ENCODE measurements at places on chromosomes 4 and X.

DNA sequence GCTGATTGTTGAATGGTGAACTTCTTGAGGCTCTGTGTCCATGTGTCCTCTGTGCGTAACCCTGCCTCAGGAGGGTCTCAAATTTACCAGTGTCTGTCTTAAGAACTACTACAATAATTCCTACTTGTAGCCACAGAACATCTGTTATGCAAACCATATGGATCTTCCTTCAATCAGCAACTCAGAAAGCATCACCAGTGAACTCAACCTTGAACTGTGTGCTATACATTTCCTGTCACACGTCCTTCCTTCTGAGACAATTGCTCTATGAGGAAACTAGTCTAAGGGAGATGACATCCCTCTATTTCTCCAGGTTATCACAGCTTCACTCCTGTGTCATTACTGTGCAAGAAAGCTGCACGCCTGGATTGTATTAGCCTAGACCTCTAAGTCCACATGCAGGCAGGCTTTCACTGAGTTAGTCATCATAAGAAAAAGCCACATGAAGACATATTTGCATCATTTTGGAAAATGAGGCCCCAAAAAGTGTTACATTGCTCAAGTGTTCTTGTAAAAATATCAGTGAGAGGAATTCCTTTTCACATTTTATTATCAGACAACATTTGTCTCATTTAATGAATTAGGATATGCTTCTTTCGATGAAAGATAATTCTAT lies 157.8 kb downstream of the AFF2 start:
- no peak for DNase-seq

DNA sequence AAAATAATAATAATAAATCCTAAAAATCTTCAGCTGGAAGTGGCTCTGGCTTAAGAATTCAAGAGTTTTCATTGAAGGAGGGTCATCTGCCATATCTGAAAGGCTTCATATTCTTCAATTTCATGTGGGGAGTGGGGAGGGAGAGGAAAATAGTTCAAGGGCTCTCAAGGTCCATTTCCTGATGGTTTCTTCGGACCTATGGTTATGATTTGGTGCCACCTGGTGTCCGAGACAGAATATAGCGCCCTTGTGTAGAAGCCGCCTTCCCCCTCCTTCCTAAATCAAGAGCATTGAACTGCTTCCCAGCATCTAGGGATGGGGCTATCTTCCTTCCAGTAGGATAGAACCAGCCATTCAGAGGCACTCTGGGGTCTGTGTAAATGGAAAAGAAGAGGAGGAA lies 34.3 kb downstream of the NLGN3 start:
- peak; percentile 59 for DNase-seq

GRCh38 chr4:54189140-54189539 lies 40.0 kb upstream of the PDGFRA start:
- DNase-seq, result no peak

DNA sequence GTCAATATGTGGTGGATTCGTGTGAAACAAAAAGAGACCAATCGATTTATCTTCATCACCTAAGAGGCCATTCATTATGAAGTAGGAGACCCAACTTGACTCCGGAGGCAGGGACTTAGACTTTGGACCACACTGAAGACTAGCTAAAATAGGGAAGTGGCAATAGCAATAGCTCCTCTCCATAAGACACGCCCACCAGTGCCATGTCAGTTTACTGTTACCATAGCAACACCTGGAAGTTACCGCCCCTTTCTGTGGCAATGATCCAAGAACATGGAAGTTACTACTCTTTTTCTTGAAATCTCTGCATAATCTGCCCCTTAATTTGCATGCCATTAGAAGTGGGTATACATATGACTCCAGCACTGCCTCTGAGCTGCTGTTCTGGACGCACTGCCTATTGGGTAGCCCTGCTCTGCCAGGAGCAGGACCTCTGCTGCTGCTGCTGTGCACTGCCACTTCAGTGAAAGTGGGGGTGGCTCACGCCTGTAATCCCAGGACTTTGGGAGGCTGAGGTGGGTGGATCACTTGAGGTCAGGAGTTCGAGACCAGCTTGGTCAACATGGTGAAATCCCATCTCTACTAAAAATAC lies 163.2 kb downstream of the PRKX start:
- DNase-seq, result peak; percentile 67

GRCh38 chr4:58849026-58849425 lies 1738.8 kb upstream of the IGFBP7 start:
- no peak for DNase-seq

DNA sequence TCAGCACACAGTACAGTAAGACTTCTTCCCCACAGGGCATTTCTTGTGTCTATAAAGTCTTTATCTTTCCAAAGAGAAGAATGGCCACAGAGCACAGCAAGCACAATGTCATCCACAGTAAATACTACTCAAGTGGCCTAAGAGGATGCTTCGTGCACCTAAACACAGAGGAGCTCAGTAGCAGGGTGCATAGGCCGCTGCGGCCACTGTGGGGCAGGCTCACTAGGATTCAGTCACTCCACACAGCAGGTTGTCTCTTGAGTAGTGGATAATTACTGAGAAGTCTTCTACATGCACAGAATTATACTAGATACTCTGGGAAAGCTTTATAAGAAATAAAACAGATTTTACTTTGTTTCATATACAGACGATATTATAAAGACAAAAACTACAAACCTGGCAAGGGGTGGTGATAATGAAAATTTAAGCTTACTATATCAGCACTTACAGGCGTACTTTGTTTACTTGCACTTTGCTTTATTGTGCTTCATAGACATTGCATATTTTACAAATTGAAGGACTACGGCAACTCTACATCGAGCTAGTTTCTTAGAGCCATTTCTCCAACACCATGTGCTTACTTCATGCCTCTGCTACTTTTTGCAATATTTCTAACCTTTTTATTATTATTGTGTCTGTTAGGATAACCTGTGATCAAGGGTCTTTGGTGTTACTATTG lies 78.5 kb downstream of the PRDM5 start:
- no peak for DNase-seq

- no peak for DNase-seq
Measured at GRCh38 chr4:70496231-70496630, 22.1 kb upstream of the AMTN start.

DNA sequence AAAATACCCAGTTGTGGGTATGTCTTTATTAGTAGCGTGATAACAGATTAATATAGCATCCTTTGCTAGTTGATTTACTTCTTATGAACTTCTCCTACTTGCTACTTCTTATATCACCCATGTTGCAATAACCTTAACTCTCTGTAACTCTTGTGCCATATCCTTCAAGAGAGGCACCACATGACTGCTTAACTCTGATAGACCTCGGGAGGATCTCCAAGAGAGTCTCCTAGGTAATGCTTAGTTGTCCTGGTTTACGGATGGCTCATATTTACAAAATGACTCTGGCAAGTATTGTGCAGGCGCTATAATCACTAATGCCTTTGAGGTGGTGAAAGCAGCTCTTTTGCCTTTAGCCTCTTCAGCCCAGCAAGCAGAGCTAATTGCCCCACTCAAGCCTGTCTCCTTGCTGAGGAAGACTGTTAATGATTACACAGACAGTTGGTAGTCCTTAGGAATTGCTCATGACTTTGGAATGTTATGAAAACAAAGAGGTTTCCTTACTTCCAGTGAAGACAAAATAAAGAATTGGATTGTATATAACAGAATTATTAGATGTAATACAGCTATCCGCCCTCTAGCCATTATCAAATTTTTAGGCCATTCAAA lies 1305.8 kb downstream of the PCDH7 start:
- DNase-seq, result no peak

All from inflammatory macrophage (primary cell).